ENCODE measurements at places on chromosomes 5 and 9.

GRCh38 chr9:21933865-21934264 lies 60.3 kb downstream of the CDKN2A start:
- no peak for DNase-seq

DNA sequence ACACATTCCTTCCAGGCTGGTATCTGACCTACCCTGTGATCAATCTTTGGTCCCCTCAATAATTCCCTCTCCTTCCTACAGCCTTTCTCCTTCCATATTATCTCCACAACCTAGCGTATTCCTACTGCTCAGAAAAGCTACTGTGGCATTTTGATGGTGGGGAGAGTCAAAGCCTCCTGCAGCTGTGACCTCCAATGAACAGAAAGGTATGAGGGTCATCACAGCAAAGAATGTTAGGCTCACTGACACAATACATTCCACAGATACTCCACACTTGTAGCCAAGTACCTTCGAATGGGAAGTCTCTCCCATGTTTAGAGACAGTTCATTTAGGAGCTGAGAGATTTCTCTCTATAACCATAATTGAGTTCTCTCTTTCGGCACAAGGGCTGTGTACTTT lies 5.9 kb downstream of the FBN2 start:
- DNase-seq, result no peak

- DNase-seq, result no peak
These were observed 66.0 kb upstream of the ZFAND5 start for GRCh38 chr9:72431036-72431435.

- no peak for DNase-seq
These were observed 128.8 kb upstream of the MAP3K1 start for GRCh38 chr5:56686337-56687195.

- no peak for DNase-seq
These were observed 181.5 kb downstream of the SLCO4C1 start for GRCh38 chr5:102114525-102115069.

- no peak for DNase-seq
These were observed 477.0 kb downstream of the CCDC171 start for GRCh38 chr9:16029796-16030363.

- DNase-seq, result no peak
These were observed 358.9 kb downstream of the DEPDC1B start for GRCh38 chr5:60340965-60341471.

DNA sequence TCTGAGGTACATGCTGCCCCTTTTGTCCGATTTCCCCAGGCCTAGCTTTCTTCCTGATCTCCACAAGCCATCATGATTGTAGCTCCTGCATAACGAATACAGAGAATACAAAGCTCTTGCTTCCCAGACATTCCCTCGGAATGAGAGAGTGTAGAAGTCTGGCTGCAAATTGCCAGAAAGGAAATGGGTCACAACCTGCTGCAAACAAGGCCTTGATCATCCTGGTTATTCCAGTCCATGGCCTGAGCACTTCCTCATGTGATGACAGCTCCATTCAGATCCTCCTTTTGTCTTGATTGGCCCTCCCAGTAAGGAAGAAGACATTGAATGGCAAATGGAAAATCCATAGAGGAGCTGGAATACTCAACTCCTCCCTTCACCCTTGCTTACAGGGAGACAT lies 136.0 kb upstream of the ADRA1B start:
- no peak for DNase-seq

DNA sequence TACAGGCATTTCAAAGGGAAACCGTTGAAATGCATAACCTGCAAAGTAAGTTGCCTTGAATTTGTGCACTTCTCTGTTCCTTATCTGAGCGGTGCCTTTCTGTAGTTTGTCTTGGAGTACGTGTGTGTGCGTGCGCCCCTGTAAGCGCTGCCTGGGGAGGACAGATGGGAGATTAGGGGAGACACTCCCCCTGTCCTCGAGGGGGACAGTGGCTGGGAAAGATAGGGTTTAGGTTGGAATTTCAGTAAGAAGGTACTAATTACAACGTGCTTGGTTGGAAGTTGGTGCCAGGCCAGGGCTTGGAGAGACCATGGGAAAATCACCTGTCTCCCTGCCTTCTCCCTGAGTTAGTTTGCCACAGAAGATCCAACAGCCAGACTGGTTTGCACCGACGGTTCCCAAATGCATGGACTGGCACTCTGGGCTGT lies 73.2 kb downstream of the PIK3R1 start:
- DNase-seq, result no peak

GRCh38 chr9:18124760-18125159 lies 349.2 kb upstream of the ADAMTSL1 start:
- no peak for DNase-seq

- no peak for DNase-seq
These were observed 54.9 kb upstream of the ZSWIM6 start for GRCh38 chr5:61277190-61277589.

Data from HL-60 (cell line).